ENCODE measurements at places on chromosomes 12 and 14.
A peak's percentile ranks its signal among the peaks of the same experiment; 100 is the strongest.

- no peak for DNase-seq
These were observed 38.4 kb downstream of the RTL1 start for GRCh38 chr14:100864960-100865681.

DNA sequence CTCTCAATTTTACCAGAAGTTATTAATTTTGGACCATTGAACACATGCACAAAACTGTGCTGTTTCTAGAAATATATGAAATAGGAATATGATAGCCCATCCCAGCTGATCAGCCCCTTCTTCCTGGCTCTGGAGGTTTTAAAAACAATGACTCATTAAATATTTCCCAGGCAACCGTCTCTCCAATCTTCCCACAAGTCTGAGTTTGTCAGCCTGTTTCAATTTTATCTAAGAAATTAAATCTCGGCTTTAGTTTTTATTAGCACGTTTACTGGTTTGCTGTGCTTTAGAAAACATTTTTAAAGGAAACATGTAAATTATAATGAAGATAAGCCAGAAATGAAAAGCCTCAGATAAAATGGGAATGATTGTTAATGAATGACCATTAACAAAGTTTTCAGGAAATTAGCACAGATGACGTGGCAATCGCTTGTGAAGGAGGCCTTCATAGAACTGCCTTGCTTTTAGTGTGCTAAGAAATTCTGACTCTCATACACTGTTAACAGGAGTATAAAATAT, 89.3 kb upstream of the RAP1B start:
- DNase-seq: no peak

GRCh38 chr12:117053597-117054201, 45.5 kb downstream of the TESC start:
- no peak for DNase-seq

- peak; percentile 20 for DNase-seq
These were observed 413.1 kb downstream of the ZFP36L1 start for GRCh38 chr14:68379510-68380328.

DNA sequence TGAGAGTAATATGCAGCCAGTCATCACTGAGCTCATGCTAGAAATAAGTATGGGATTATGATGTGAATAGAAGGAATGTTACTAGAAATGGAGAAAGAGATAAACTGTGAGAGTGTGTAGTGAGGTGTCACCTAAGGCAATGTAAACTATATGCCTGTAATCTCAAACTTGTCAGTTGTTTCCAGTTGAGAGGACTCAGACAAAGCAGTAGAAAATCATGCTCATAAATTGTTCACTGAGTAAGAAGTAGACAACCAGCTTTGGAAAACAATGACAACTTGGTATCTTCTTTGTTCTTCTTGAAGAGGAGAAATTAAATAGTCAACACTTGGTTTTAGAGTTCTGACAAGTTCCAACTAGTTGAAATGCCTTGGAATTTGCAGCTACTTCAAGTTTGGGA, 148.5 kb upstream of the OR4E1 start:
- no peak for DNase-seq

GRCh38 chr12:54692353-54692752, 44.2 kb upstream of the DCD start:
- no peak for DNase-seq

- DNase-seq: no peak
These were observed 43.6 kb downstream of the FGD6 start for GRCh38 chr12:95173392-95174251.

GRCh38 chr14:105935384-105935783, 409.0 kb downstream of the TMEM121 start:
- no peak for DNase-seq

- DNase-seq: no peak
These were observed 299.1 kb downstream of the IPO8 start for GRCh38 chr12:30396576-30396975.

GRCh38 chr14:44204061-44204835, 302.8 kb downstream of the FSCB start:
- DNase-seq: no peak

DNA sequence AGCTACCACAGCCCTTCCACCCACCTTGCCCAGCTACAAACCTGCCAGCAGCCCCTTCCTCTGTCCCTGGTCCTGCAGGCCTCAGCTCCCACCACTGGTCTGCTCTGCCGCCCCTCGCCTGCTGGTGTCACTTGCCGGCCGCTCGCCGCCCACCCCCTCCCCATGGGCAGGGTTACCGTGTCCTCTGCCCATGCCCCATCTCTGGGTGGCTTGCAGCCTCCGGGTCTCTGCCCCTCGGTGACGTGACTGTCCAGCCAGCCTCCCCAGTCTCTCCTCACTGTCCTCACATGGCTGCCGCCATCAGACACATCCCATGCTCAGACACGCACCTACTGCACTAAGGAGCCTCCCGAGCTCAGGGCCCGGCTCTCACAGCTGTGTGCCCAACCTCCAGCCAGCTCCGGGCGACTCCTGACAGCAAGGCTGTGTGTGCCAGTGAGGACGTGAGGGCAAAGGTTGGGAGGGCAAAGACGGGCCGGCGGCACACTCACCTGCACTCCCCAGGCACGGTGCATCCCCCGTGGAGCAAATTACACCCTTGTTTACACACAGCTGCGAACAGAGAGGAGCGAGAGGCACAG, 13.4 kb downstream of the JAG2 start:
- DNase-seq: no peak

- no peak for DNase-seq
These were observed 10.9 kb upstream of the SYCP3 start for GRCh38 chr12:101750152-101750551.

DNA sequence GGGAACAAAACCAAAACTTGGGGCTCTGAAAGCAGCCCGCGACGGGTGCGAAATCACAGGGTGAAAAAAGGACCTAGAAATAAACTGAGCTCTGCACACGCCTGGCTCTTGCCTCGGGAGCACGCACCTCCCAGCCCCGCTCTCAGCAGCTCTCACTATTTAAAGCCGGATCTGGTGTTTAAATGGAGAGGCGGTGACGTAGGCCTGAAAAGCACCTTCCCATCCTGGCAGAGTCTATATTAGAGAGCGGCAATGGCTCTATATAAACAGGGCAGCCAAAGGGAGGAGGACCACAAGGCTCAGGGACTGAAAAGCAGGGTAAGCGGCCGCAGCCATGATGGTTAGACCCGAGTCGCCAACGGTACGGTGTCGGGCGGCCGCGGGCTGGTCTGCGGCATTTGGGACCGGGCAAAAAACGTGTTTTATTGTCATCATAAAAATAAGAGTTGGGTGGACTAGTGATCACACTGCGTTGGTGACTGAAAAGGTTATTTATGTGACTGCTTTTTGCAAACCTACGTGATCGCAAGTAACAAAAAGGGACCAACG, 1.5 kb downstream of the GTF2A1 start:
- DNase-seq: peak; percentile 71

GRCh38 chr14:103638594-103638993, 9.6 kb downstream of the KLC1 start:
- no peak for DNase-seq

DNA sequence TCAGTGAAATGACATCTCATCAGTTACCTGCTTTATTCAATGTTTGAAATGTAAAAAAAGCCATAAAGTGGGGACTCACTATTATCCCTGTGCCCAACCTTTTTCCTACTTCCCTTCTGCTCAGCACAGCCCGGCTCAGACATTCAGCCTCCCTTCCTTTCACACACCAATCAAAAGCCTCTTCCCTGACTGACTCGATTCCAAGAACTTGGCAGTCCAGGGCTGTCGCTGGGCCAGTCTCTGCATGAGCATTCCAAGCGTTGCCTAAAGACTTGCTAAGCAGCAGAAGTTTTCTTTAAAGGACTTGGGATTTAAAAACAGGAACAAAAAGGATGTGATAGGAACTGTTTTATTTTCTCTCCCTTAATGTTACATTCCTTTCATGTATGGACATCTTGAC, 22.7 kb downstream of the ITPR2 start:
- DNase-seq: no peak

GRCh38 chr12:100995771-100996170, 201.2 kb downstream of the ANO4 start:
- DNase-seq: no peak

DNA sequence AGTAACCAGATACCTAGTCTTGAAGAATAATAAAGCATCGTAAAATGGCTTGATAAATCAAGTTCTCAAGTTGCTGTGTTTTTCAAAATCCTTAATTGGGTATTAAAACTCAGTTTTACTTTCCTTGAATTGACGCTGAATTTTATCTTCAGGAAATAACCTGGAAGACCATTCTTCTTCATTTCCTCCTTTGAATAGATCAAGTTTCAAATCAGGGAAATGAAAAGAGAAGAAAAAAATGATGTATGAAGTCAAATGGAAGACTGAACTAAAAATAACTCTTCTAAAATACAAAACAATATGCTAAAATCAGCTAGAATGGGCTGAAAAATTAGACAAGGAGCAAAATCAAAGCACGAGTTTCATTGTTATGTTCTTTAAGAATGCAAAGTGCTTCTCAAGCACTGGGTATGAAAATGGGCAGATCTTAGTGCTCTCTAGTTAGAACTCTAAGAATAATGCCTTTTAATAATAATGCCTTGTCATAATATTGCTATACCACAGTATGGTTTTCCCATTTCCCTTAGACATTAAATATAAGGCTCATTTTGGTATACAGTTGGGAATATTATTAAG, 54.6 kb upstream of the CLEC14A start:
- DNase-seq: no peak

- DNase-seq: no peak
These were observed 84.4 kb downstream of the TMEM132D start for GRCh38 chr12:129819391-129819790.

DNA sequence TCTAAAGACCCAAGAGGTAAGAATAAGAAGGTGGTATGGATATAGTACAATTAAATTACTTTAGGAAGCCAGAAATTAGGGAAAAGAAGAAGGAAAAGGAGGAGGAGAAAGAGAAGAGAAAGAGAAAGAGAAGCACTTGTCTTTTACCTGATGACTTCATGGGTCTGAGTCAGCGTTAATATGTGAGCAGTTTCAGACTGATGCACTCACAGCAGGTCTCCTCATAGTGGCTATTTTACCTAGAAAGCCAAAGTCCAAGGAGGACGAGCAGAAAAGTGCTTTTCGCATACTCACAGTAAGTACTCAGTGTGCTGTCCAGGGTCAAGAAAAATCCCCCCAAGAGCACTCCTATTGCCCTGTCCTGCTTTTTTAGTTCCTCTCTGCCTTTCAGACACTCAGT, 222.1 kb downstream of the C12orf42 start:
- DNase-seq: no peak

GRCh38 chr14:97329701-97330100, 532.5 kb downstream of the VRK1 start:
- no peak for DNase-seq

GRCh38 chr14:21043974-21044618, 1.9 kb downstream of the RNASE7 start:
- no peak for DNase-seq

DNA sequence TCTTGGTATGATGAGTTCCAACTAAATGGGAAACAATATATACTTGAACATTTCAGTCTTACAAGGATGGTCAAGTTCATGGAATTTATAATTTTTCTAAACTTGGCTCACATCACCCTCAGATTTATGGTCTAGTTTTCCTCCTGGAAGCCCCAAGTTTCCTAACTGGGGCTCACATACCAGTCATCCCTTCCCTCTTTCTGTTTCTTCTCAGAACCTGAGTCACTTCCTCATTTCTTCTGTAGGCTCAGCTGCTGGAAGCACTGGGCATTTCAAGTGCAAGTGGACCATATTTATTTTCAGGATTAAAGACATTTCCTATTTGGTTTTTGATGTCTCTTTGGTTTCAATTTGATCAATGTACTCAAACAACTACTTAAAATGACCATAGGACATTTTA, 55.4 kb downstream of the GRIP1 start:
- no peak for DNase-seq

DNA sequence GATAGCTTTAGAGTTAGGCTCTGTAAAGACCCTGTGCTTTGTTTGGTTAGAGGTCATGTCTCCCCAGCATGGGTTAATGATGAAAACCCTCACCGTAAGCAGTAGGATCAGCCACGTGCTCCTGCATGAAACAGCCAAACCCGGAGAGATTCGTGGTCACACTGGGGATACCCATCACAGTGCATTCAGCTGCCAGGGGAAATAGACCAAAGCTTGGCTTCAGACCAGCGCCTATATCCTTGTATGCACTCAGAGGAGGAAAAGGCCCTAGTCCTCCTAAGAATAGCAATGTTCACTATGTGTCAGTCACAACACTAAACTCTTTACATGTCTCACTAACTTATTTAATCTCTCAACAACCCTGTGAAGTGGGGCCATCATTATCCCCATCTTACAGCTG, 16.3 kb downstream of the SPX start:
- no peak for DNase-seq

DNA sequence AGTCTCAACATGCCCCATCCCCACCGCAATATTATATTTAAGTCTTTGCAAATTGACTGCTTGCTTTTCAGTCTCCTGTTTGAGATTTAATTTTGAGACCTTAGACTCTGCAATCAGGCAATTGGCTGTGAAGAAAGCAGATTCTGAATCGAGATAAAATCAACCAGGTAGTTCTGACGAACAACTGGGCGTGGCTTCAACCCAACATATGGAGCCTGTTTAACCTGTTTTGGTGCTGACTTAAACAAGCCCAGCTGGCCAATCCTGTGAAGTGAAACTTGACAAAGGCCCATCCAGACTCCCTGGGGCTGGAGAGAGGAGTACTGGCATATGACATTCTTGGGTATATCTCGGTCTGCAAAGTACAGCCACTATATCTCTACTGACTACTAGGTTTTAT, 9.8 kb upstream of the CIPC start:
- no peak for DNase-seq

- DNase-seq: no peak
These were observed 96.2 kb upstream of the PDE3A start for GRCh38 chr12:20272161-20272560.

DNA sequence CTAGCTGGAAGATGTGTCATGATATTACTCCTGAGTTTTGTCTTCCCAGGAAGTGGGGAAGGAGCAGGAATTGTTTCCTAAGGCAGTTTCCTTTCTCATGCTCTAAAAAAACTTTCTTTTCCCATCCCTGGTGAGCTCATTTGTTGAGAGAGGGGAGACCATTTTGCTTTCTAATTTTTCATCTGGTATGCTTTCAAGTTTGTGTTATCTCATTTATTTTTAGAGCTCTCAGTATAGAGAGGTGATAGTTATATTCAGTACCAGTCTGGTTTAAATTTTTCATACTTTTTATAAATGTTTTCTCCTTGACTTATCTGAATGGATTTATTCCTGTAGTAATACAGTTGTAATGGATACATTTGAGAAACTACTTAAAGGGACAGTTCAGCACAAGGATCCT, 79.6 kb downstream of the FBXW8 start:
- no peak for DNase-seq

DNA sequence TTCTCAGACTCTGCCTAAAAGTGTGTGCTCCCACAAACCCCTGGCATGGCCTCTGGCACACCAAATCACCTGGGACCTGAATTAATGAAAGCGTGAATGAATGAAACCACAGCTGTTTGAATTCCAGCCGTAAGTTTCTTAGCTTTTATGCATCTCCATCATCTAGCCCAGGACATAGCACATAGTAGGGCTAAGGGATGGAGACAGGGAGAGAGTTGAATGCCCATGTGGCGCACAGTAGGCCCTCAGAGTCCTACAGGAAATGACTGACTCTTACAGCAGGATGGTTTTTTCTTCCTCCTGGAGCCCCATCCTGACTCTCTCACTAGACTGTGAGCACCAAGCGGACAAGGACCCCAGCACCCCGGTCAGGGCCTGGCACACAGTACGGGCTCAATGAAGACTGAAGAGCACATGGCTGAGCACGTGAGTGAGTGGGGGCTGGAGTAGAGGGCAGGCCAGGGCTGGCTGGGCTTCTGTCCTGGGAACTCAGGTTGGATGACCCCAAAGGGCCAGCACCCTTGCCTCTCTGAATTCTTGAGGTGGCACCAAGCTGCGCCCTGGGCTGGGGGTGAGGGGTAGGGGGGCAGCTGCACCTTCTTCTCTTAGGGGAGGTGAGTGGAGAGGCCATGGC, 351.3 kb downstream of the MED13L start:
- no peak for DNase-seq
